ENCODE measurements at places on chromosomes 13 and 19.

DNA sequence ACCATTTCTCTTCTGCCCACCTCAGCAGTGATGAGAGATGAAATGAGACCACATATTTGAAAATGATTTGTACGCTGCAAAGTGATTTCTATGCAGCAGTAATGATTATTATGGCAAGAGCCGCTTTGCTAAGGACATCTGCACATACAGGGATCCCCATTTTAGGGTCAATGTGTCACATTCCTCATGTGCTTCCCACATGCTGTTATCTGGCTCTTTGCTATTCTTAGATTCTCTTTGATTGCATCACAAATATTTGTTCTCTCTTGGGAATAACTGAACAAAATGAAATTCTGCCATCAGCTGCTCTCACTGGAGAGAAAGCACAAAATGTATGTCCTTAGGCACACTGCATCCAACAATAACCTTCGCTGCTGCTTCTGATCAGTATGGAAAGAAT, 209.5 kb upstream of the IPO5 start:
- no peak for DNase-seq

DNA sequence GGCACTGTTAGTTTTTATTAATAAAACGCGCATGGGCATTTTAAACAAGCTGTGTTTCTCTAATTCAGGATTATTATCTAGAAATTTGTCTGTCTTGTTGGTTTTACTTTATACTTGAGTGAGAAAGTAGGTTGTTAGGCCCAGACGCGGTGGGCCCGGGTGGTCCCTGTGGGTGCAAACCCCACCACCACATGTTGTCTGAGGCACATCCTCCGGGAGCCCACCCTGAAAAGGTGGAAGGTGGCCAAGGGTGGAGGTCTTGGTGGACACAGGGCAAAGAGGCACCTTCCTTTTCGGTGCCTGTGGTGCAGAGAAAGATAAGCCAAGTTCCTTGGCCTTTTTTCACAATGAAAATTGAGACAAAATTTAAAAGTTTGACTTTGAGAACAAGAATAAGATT, 16.6 kb downstream of the ATP4B start:
- DNase-seq, result no peak

DNA sequence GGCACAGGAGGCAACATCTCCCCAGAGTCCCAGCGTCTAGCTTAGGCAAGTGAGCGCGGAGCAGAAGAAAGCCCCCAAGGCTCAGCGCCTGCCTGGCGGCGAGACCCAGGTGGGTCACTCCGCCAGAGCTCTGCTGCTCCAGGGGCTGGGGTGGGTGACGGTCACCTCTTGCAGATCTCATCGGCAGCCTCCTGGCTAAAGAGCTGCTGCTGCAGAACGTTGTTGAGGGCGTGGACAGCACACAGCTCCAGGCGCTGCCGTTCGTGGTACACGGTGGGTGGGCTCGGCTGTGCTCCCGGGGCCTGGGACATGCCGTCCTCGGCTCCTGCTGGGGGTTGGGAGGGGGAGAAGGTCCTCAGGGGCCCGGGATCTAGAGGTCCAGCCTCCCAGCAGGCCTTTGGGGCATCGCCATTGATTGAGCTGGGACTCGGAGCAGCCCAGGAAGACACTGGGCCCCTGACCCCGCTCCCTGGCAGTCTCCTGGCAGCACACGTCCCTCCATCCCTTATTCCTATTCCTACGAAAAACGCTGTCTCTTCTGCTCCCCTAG, 795 bp downstream of the JOSD2 start:
- no peak for DNase-seq

DNA sequence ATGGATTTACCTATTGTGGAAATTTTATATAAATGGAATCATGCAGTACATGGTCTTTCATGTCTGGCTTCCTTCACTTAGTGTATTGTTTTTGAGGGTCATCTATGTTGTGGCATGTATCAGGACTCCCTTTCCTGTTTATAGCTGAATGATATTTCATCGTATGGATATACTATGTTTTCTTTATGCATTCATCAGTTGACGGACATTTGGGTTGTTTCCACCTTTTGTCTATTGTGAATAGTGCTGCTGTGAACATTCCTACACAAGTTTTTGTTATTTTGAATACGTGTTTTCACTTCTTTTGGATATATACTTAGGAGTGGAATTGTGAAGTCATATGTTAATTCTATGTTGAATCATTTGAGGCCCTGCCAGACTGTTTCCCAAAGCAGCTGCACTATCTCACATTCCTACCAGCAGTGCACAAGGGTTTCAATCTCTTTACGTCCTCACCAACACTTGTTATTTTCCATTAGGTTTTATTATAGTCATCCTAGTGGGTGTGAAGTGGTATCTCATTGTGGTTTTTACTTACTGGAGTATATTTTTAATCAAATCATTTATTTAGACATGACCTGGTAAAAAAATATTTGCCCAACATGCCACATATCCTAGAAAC, 262.7 kb downstream of the DLEU7 start:
- no peak for DNase-seq

DNA sequence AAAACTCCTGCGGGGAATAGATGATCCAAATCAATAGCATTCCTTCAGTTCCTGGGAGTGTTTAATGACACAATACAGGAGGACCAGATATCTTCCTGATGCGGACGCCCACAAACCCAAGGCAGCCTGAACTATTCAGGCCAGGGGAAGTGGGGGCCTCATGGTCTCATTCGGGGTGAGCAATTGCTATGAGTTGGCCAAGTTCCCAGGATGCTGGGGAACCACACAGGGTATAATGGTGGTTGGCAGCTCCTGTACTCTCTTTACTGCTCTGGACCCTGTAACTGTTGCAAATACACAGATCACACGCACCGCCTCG, 401.2 kb downstream of the IRS2 start:
- peak; percentile 41 for DNase-seq

DNA sequence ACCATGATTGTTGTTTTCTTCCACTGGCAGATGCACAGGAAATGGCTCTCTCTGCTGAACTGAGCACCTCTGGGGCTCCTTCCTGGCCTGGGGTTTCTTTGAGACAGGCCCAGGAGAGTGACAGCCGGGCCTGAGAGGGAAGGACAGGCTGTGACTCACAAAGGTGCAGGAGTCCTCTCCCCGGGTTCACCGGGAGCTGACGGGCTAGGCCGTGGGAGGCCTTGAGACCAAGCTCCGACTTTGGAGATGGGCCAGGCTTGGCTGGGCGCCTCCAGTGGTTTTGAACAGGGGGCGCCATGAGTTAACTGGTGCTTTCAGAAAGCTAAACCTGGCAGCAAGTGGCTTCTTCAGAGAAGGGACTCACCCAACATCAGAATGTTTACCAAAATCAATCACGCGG, 143.4 kb downstream of the URI1 start:
- DNase-seq, result no peak

- DNase-seq, result no peak
Measured at GRCh38 chr13:20570517-20570916, 3.6 kb downstream of the IFT88 start.

- no peak for DNase-seq
Measured at GRCh38 chr19:38663957-38664502, 16.6 kb downstream of the ACTN4 start.

GRCh38 chr19:1004803-1005664, 4.8 kb downstream of the GRIN3B start:
- DNase-seq, result no peak

GRCh38 chr13:77599351-77599750, 63.8 kb downstream of the SCEL start:
- no peak for DNase-seq

GRCh38 chr19:52331757-52332156, 4.3 kb upstream of the ZNF610 start:
- DNase-seq, result no peak

DNA sequence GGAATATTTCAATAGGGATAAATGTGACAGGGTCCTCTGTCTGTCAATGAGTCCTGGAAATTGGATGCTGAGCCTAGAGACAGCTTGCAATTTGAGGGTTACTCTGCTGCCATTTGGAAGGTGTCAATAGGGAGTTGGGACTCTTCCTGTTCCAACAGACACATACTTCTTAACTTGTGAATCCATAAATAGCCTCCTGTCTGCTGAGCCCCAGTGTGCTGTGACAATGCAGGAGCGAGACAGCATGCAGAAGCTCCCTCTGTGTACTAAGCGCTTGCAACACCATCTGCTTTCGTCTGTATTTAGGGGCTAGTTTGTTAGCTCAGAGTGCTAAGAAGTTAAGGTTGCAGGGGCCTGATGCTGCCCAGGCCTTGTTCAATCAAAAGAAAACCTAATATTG, 58.5 kb upstream of the GPR12 start:
- DNase-seq, result no peak

GRCh38 chr13:60326273-60326672, 70.7 kb upstream of the TDRD3 start:
- peak; percentile 72 for DNase-seq

- no peak for DNase-seq
Measured at GRCh38 chr19:3289971-3290569, 65.6 kb downstream of the CELF5 start.

GRCh38 chr13:21608961-21609360, 5.0 kb upstream of the MICU2 start:
- DNase-seq, result peak; percentile 40

DNA sequence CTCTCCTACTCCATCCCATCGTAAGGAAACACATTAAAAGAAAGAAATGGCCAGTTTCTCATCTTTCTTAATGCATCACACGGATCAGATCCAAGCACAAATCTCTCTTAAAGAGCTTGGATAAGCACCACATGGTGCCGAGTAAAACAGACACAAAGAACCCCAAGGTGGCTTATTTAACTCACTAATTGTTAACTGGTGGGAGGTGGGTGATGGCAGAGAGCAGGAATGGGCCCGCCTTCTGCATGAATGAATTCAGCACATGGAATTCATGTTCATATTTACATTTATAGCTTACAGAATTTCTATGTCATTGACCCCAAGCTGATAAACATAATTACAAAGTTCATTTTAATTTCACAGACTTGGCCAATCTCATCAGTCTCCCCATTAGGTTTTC, 89.9 kb downstream of the MZT1 start:
- DNase-seq, result no peak

- no peak for DNase-seq
Measured at GRCh38 chr13:84651705-84652104, 769.4 kb upstream of the SLITRK1 start.

GRCh38 chr13:92315265-92315664, 911.3 kb upstream of the GPC6 start:
- no peak for DNase-seq

DNA sequence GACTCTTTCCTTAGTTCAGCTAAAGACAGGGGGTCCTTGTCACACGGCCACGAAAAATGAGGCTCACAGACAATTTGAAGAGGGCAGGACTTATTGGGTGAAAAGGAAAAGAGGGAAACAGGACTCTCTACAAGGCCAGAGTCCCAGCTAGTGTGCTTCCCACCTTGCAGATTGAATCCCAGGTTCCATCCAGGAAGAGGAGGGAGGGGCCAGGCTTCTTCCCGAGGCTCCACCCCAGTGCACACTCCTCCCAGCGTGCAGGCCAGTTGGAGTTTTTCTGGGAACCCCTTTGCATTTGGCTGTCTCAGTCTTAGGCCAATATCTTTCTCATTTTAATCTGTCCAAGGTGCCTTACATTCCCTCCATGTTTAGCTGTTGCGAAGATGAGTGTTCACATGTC, 106.8 kb downstream of the DNAJC3 start:
- DNase-seq, result no peak

DNA sequence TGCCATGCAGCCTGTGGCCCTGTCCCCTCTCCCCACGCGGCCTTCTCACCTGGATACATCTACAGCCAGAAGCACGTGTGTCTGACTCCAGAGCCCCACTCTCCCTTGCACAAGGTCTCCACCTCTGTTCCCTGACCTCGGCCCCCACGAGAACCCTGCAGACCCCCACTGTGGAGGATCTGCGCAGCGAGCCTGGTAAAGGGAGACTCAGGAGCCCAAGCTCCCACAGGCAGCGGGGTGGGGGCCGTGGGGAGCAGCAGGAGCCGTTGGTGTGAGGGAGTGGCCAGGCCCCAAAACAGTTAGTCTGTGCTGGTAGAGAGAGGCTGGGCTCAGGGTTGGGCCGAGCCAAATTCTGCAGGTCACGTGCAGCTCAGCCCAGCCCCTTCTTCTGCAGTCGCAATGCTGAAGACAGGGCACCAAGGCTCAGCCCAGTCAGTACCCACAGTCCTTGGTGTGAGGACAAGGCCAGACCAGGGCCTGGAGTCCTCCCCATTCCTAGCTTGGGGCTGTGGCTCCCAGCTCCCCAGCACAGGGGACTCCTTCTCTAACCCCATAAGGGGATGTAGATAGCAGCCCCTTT, 28.7 kb upstream of the SLC7A10 start:
- peak; percentile 75 for DNase-seq

- no peak for DNase-seq
Measured at GRCh38 chr13:32525766-32526165, 12.8 kb downstream of the N4BP2L2 start.

- no peak for DNase-seq
Measured at GRCh38 chr19:45474606-45475521, 7.1 kb downstream of the FOSB start.

- no peak for DNase-seq
Measured at GRCh38 chr19:10167459-10167858, 27.3 kb downstream of the DNMT1 start.
